ENCODE measurements at places on chromosomes 1 and 21.

DNA sequence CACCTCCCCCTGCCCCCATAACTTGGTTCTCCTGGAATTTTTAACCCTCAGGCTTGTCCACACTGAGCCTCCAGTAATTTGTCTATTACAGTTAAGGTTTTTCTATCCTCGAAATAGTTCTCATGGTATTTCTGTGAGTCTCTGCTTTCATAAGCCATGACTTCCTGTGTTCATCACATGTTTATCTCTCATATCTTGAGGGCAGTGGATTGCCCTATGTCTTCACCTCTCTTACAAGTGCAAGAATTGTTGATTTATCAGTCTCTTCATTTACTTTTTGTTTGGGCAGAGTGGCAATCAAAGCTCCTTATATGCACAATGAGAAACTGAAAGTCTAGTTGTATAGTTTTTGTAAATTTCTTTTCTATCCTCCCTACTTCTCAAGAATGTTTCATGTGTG lies 328.4 kb downstream of the PLA2G4A start:
- DNase-seq, result no peak

DNA sequence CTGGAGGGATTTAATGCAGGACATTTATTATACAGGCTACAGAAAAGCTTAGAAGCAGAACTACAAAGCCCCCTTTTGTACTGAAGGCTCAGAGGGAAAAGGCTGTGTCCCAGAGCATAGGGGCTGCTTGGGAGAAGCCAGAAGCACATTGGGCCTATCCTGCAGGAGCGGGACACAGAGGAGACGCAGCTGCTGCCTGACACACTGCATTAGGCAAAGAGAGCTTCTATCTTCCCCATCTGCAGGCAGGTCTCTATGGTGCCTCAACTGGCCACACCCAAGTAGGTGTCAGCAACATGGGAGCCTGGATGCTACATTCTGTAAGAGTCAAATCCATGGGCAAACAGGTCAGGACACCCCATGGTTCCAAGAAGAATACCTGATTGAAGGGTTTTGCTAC lies 595.9 kb downstream of the AJAP1 start:
- DNase-seq, result no peak

GRCh38 chr1:176826265-176826664 lies 338.2 kb downstream of the ASTN1 start:
- DNase-seq, result no peak

GRCh38 chr1:156970017-156970416 lies 49.6 kb downstream of the LRRC71 start:
- peak; percentile 15 for DNase-seq

DNA sequence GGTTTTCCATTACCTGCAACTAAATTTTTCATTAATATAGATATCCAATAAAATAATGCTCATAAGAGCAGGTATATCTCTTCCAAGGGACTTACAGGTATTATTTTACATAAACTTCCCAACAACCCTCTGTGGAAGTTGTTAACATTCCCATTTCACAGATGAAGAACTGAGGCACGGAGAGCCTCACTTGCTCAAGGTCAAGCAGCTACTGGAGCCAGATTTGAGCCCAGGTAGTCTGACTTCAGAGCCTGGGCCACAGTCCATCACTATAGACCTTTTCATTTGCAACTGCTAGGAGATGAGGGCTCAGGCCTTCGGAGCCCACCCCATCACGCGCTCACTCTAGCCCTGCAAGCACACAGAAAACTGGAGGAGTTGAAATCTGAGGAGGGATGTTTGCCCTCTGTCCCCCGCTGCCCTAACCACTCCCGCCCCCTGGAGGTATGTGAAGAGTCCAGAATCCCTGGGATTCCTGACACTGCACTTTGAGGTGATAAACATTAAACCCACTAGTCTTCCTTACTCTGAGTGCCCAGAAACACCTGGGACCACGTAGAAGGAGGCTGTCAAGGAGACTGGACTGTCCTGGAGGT lies 11.7 kb upstream of the ALPL start:
- DNase-seq, result no peak

GRCh38 chr1:156452907-156453306 lies 47.7 kb downstream of the MEF2D start:
- DNase-seq, result peak; percentile 66

- no peak for DNase-seq
Observed at GRCh38 chr1:170218257-170218650, 72.5 kb downstream of the NTMT2 start.

DNA sequence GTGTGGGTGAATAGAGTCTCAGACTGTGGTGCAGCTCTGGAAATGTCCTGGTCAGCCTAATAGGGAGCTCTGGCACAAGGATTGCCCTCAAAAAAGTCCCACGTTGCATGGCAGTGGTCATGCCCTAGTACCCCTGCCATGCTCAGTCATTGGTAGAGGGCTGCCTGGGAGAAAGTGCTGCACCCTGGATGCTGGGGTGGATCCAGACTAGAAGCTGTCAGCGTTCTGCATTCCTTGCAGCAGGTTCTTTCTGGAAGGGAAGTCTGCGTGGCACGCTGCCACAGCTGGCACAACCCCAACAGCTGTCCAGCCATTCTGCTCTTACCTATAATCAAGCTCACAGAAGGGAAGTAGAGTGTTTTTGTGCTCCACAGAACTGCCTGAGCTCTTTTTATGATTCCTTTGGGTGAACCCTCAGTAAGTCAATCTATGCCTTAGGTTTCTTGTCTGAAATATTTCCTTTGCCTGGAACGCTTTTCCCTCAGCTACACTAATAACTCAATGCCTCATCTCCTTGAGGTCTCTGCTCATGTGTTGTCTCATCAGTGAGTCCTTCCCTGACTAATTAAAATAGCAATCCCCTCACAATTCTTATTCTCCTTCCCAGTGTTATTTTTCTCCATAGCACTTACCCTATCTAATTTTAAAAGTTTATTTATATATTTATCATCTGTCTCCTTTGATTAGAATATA lies 61.5 kb upstream of the JAK1 start:
- no peak for DNase-seq

GRCh38 chr1:34690269-34690668 lies 64.6 kb upstream of the GJB5 start:
- DNase-seq, result no peak

DNA sequence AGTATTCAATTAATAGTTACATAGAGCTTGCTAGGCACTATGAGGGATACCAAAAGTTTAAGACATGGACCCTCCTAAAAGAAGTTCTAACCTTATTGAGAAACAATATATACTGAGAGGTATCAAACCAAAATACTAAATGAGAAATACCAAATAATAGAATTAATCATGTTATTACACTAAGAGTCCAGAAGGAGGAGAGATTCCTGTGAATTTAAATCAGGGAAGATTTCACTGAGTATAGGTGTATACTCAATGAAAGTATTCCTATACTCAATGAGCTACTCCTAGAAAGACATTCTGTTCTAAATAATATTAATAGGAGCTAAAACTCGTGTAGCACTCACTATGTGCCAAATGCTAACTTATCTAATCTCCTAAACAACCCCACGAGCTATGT lies 9.4 kb downstream of the CR1L start:
- DNase-seq, result no peak

All from NB4 (cell line).